NCI-H69 (cell line): ENCODE measurements at places on chromosomes 16 and 17.

- DNase-seq, result no peak
Observed at GRCh38 chr17:78184868-78185267, 2.0 kb downstream of the TK1 start.

- DNase-seq, result no peak
Observed at GRCh38 chr16:54521327-54521726, 234.7 kb upstream of the IRX3 start.

GRCh38 chr17:32223703-32224102, 41.9 kb upstream of the RHBDL3 start:
- no peak for DNase-seq

DNA sequence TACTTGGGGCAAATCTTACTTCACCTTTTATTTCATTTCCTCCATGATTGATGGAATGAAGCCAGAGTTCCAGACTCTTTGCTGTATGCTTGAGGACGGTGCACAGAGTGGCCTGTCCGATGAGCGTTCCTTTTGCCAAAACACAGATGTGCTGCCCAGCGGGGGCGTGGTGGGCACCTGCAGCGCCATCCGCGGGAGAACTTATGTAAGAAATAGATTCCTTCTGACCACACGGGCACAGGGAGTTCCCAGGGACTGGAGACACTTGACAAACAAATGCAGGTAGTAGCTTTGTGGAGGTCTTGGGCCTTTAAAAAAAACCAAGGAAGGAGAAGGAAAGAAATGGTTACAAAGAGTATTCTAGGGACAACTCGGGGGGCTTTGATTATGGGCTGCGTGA, 30.6 kb downstream of the CRAMP1 start:
- no peak for DNase-seq
